MM.1S (cell line): ENCODE measurements at places on chromosomes 12 and 14.
A peak's percentile ranks its signal among the peaks of the same experiment; 100 is the strongest.

DNA sequence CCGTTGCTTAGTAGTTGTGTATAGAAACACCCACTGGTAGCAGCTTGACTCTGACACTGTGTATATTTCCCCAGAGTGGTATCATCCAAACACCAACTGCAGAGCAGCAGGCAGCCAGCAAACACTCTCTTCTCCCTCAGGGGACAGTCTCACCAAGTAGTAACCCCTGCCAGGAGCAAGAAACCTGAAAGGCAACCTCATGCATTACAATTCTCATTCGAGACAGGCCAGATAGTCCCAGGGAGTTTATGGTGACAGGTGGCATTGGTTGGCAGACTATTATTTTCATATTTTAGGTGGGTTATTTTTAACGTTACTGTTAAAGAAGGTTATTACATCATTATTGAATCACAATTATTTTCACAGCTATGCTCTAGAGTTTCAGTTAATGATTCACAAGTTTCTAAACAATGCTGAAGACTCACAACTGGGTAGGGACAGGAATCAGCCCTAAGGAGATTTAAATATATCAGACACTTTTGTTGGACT is 222.8 kb downstream of the EGLN3 start:
- no peak for DNase-seq

DNA sequence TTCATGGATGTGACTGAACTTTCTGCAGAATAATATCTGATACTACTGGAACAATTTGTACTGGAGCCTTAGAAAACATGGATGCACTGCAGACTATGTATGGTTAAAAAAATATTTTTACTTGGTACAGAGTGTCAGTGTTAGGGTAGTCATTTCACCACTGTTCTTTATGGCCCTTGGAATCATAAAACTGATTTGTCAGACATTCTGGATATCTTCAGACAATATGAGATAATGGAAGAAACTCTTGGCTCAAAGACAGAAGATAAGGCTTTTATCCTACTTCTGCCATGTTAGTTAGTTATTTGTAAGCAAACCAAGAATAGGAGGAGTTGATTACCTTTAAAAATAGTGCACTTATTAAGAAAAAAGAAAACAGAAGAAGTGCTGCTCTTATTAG is 209.4 kb downstream of the LRIG3 start:
- DNase-seq, result no peak

DNA sequence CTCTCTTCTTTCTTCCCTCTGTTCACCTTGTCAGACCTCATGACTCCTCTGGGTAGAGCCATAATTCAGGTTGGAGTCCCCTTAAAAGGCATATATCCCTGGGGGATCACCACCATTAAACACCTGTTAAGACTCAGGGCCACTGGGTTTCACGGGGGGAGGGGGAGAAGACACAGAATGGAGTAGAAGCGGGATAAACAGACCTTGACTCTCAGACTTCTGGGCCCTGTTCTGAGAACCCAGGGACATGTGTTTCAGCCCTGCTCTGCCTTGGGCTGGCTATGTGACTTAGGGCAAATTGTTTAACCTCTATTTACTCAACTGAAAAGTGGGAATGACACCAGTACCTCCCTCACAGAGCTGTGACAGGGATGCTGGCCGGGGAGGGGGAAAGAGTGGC is 4.6 kb downstream of the CDH24 start:
- no peak for DNase-seq

- no peak for DNase-seq
These were observed 8.3 kb downstream of the DERA start for GRCh38 chr12:15919418-15919817.

GRCh38 chr12:4274396-4275015 is 944 bp downstream of the CCND2 start:
- DNase-seq, result no peak

GRCh38 chr14:99884834-99885648 is 91.8 kb downstream of the EML1 start:
- peak; percentile 40 for DNase-seq

DNA sequence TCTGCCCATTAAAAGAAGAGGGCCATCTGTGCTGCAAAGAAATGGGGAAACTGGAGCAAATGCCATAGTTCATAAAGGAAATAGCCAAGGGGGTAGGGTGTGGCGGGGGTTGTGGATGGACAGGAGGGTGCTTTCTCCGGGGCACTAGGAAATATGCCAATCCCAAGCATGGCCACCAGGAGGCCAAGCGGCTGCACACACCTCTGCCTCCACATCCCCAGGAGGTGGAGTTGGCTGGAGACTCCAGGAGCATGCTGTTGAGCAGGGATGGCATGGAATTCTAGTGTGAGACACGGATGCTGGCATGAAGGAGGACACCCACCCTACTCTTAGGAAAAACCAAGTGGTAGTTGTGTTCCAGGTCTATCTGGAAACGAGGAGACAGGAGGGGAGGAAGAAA is 25.2 kb downstream of the NID2 start:
- DNase-seq, result no peak

GRCh38 chr12:120376009-120376408 is 7.0 kb upstream of the MSI1 start:
- no peak for DNase-seq

DNA sequence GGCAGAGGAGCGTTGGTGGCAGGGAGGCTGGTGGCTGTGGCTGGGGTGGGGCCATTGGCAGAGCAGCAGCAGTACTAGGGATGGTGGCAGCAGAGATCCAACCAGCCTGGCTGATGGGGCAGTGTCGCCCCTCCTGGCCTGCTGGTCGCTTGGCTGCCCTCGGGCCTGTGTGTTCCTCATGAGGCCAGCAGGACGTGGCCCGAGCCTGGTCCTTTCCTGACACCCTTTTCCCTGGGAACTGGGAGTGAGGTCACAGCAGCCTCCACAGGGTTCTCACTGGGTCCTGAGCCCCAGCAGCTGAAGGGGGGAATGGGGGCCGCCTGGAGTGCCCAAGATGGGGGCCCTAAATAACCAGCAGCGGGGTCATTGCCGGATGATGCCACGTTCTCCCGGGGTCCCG is 46.1 kb downstream of the KIF26A start:
- DNase-seq, result no peak

- DNase-seq, result no peak
These were observed 19.5 kb downstream of the ARL6IP4 start for GRCh38 chr12:122999986-123000420.
